ENCODE measurements at places on chromosomes 6 and 20.

DNA sequence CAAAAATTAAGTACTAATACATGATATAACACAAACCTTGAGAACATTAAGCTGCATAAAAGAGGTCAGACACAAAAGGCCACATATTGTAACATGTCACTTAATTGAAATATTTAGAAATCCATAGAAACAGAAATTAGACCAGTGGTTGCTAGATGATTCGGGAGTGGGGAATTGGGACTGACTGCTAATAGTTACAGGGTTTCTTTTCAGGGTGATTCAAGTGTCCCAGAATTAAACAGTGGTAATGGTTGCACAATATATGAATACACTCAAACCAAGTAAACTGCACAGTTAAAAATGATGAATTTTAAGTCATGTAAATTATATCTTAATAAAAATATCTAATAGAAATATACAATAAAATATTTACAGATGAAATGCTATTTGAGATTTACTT is 174.5 kb downstream of the WDR27 start:
- DNase-seq = no peak

- DNase-seq = no peak
Observed at GRCh38 chr6:154558513-154558912, 48.0 kb upstream of the CNKSR3 start.

GRCh38 chr6:75299801-75300530 is 15.4 kb upstream of the TMEM30A start:
- no peak for DNase-seq

GRCh38 chr6:13810688-13811446 is 3.5 kb downstream of the MCUR1 start:
- DNase-seq = no peak

DNA sequence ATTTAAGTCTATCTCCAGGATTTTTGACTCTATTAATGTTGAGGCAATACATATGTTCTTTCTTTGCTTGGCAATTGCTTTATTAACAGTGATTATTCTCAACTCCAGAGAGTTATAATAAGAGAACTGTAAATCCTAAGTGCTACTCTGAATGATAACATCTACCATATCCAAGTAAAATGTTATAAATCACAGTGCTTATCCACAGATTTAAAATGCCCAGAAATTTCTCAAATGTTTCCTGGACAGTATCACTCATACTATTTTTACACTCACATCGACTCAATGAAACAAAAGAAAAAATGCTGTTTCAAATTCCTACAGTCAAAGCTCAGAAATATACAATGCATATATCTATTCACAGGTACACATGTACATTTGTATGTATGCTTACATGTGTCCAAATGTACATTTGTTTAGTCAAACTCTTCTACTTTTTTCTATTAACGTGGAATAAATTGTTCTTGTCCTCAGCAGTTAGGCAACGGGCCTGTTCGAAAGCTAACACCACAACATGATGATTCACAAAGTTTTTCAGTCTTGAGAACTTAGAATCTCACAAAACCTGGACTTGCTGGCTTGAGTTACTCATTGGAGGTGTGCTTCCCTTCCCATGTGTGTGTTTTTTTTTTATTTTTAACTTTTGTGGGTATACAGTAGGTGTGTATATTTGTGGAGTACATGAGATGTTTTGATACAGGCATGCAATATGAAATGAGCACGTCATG is 193.0 kb downstream of the GJA10 start:
- no peak for DNase-seq

DNA sequence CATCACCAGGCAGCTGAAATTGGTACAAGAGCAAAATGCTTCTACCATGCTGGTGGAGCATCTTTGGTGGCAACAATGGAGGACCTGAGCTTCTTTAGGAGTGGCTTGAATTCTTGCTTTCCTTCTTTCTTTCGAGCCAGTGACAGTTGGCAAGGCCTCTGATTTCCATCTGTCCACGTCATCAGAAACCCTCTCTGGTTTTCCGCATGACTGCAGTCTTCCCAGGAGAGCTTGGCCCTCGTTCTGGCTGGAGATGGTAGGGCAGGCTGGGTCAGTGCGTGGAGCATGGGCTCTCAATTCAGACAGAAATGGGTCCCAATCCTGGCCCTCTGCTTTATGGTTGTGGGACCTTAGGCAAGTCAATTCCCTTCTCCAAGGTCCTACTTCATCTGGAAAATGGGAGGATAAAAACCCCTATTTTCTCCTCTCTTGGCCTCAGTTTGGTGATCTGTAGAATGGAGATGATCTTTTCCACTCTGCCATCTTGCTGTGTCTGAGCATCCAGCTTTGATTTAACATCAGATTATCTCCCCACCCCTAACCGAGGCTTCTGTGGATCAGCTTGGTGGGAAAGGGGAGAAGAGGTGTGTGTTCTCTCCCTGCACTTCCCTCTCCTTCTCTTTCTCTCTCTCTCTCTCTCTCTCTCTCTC is 3.6 kb upstream of the BPIFB1 start:
- no peak for DNase-seq

GRCh38 chr6:129753422-129753821 is 43.4 kb upstream of the ARHGAP18 start:
- no peak for DNase-seq

DNA sequence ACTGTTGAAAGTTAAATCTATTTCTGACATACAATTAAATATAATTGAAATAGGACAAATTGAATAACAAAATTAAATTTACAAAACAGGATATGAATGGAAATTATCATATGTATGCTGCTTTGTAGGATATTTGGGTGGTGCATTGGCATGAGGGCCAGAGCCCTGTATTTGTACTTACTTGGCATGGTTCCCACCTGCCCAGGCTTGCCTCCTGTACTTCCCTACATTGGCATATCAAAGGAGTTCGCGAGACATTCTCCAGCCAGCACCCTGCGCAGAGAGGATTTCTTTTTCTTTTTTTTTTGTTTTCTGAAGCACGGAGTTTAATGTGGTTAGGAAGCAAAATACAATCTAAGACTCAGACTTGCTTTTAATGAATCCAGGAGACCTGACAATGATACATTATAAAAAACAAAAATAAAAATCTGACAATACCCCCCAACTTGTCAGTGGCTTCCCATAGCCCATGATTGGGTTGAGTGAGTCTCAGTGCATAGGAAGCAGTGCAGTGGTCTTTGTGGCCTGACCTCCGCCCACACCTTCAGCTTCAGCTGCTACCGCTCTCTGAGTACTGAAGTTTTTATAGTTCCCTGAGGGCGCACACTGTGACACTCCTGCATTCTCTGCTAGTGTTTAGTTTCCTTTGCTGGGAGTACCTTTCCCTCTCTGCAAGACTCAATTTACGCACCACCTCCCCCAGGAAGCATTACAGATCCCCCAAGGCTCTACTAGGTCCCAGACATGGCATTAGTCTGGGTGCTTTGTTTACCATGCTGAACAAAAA is 440.8 kb downstream of the UTRN start:
- no peak for DNase-seq

DNA sequence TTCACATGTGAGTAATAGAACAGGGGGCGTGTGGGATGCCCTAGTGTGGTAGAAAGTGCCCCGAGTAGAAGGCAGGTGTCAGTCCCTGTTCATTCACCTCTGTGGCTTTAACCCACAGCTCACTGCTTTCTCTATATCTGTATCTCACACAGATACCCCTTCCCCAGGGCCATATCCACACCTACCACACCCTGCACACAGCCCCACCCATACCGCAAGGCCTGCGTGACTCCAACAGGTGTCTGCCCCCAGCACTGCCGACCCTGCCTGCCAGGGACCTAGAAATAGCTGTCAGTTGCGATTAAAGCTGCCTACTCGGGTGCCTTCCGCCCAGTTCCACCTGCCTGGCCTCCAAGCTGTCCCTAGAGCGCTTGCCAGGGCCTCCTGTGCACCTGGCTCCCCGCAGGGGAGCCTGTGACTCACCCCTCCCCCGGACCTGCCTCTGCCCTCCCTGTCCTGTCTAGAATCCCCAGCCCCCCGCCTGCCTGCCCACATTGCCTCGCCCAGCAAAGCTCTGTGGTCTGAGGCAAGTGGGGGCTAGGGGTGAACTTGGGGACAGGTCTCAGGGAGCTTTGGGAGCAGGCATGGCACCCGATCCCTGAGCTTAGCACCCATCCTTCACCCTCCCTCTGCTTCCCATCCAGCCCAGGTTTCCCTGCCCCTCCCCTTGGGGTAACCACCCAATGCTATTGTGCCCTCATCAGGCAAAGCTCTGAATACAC is 38.3 kb upstream of the ID1 start:
- no peak for DNase-seq

DNA sequence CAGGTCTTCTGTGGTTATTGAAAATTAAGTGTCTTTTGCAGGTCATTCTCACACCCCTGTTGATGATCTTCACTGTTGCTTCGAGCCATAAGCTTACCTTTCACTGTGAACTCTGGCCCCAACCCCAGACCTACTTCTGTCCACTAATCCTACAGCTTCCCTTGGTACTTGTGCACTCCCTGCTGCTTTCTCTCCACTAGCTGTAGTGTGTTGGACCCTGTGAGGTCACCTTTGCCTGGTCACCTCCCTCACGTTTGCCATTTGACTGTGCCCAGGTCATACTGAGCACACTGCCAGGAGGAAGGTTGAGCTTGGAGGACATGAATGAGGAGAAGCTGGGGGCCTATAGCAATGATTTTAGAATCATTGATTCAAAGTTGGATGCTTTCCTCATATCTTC is 94.0 kb downstream of the PLCB1 start:
- DNase-seq = no peak

- peak; percentile 85 for DNase-seq
Observed at GRCh38 chr20:51400051-51400926, 142.2 kb downstream of the NFATC2 start.

DNA sequence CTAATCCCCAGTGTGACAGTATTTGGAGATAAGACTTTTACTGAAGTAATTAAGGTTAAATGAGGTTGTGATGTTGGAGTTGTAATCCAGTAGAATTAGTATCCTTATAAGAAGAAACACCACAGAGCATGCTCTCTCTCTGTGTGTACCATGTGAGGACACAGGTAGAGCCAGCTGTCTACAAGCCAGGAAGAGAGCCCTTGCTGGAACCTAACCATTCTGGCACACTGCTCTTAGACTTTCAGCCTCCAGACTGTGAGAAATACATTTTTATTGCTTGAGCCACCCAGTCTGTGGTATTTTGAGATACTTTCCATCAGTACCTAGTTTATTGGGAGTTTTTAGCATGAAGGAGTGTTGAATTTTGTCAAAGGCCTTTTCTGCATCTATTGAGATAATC is 110.2 kb downstream of the PHF3 start:
- no peak for DNase-seq

- no peak for DNase-seq
Observed at GRCh38 chr6:151063842-151064647, 175.7 kb upstream of the AKAP12 start.

GRCh38 chr6:137001299-137001976 is 43.3 kb downstream of the IL20RA start:
- DNase-seq = no peak

GRCh38 chr6:154513601-154514320 is 3.3 kb upstream of the CNKSR3 start:
- no peak for DNase-seq

DNA sequence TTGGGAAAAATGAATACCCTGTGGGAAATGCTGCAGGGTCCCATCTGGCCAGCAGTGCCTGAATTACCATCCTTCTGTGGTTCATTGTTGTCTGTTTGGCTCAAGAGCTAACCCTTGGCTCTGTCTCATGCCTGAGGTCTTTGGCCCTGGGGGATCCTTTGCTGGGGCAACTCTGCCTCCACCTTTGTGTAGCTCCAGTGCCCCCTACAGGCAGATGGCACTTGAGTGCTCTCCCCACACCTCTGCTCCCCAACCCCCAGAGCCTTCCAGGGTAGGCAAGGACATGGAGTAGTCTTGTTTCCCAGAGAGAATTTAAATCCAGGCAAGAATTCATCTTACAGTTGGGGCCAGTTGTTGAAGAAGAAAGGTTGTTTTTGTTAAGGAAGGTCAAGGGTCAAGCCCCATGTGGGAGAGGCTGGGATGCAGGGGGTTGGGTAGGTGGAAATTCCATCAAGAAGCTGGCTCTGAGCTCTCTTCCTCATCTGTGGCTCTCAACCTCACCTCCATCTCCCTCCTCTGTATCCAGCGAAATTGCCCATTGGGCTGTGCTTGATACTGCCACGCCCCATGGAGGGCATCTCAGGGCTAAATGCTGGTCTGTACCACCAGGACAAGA is 44.2 kb downstream of the ZNF831 start:
- DNase-seq = peak; percentile 81

- no peak for DNase-seq
Observed at GRCh38 chr20:25576783-25577530, 8.4 kb downstream of the NINL start.

DNA sequence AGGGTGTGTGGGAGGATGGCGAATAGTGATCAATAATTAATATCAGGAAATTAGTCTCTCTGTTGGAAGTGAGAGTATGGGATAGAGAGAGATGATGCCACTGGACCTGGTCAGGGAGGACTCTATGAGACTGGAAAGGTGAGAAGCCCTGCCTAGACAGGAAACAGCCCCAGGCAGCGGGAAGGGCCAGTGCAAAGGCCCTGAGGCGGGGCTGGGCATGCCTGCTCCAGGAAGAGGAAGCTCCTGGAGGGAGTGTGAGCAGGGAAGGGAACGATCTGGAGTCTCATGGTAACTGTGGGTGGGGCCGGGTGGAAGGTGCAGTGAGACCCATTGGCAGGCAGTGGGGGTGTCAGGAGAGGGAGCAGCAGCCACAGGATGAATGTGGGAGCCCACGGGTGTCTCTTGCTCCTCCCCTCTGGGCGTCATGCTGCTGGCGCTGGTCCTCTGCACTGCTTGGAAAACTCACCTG is 1.8 kb upstream of the CST3 start:
- DNase-seq = no peak

- no peak for DNase-seq
Observed at GRCh38 chr20:38119446-38119845, 45.6 kb downstream of the TGM2 start.

DNA sequence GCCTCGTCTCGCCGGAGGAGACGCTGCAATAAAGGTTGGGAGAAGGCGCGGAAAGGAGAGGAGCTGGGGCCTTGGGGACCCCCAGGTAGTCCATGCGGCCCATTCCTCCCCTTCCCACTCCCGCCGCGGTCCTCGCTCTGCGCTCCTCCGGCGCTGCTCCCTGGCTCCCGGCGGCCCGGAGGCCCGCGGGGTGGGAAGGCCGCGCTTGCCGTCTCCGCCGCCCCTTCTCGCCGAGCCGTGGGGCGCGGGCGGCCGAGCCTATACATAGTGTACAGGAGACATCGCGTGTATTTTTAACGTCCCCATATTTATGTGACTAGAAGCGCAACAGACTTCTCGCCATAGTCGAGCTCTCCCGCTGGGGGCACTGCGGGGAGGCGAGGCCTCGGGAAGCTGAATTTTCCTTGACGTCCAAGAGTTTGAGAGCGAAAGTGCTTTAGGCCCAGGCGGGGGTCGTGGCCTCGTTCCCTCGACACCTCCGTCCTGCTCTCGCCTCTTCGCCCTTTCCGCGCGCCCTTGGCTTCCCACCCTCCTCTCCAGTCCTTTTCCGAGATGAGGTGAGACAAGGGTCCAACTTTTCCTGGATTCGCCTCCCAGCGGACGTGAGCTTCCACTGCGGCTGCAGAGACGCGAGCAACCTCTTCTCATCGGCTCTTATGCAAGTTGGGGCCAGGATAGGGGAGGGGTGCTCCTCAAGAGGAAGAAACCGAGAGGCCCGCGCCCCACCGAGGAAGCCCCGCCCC is 29.0 kb downstream of the SLC12A5 start:
- DNase-seq = no peak

- no peak for DNase-seq
Observed at GRCh38 chr6:111559188-111560097, 46.2 kb downstream of the TRAF3IP2 start.

Data from CD4-positive, alpha-beta T cell (primary cell).